ENCODE measurements at places on chromosomes 12 and 14.

DNA sequence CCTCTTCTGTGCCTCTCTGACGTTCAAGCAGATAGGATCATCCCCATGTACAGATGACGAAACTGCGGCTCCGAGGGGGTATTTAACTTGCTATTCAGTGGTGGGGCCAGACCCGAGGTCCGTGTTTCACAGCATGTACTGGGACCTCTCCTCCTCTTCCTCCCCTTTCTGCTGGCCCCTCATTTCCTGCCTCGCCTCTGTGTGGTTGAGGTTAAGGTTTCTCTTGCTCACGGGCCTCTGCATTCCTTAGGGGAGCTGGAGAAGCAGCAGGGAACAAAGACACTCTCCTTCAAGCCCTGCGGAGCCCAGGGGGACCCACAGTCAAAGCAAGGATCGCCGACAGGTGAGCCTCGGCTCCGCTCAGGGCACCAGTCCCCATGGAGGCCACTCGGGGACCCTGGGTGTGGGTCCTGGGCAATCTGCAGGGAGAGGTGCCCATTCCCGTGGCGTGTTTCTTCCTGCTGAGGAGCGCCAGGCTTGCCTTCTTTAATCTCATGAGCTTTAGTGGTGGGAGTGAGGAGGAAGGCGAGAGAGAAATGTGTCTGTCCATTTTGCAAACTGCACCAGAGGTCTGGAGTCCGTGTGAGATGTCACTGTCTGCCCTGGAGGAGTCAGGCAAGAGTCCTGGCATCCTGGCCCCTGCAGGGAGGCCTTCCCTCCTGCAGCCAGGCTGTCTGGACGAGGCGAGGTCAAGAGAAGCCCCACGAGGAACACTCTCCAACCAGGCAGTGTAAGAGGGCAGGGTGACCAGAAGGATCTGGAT lies 45.0 kb downstream of the SLC6A12 start:
- no peak for DNase-seq

- no peak for DNase-seq
Measured at GRCh38 chr12:85007836-85008235, 28.2 kb downstream of the TSPAN19 start.

- DNase-seq = no peak
Measured at GRCh38 chr12:3311027-3311402, 180.0 kb upstream of the PRMT8 start.

GRCh38 chr14:33490555-33490954 lies 460.3 kb downstream of the EGLN3 start:
- DNase-seq = no peak

DNA sequence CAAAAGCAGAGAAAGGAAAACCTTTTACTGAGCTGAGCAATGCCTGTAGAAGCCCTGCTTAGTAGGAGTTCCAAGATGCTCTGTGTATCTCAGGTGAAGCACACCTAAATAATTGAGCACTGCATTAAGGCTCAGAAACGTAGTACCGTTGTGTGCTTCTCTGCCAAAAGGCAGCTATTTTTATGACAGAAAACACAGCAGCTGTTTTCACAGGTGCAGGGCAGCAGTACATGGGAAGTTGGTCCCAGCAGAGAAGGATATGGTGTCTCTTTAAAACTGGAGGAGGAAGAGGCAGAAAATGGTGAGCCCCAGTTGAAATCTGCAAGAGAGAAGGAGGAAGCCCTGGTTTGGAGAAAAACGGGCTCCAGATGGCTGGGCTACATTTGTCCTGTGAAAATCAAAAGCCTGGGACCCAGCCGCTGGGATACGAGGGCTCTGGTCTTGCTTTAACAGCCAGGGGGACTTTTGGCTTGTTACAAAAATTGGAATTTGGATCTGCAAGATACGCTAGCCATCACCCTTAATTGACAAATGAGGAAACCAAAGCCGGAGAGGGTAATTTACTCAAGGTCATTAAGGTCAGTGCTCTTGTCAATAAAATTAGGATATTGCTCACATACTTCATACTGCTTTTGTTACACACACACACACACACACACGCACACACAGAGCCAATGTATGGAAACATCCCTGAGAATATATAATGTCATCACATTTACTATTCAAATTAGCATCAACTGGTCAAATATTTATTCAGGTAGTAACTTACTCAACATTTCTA lies 27.3 kb downstream of the SPRING1 start:
- DNase-seq = no peak

DNA sequence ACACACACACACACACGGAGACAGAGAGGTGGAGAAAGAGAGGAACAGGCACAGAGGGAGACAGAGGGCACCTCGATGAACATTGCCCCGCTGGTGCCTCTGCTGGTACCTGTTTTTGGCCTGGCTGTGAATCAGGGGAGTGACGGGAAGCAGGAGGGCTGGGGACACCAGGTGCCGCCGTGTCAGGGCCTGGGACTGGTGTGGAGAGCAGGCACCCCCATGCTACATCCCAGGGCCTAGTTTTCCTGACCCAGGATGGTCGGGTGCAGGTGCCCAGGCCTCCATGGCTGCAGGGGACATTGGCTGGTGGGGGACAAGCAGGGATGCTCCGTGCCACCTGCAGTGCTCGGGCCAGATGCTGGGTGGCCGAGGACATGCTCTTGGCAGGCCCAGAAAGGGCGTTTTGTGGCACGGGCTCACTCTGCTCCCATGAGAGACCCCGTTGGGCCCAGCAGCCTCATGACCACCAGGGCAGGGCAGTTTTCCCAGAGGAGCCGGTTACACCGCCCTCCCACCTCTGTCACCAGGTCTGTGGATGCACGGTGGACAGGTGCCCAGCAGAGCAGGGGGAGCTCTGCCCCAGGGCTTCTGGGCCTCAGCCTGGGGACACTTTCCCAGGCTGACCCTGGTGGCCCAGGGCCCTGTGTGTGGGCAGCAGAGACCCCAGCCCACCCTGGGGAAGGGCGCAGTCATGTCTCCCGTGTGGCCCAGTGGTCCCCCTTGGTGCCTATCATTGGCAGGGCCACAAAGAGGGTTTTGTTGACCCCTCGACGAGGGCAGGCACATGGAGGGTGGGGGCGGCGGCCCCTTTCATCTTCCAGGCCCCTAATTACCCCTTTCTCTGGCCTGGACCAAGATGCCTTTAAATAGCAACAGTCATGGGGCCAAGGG lies 207.5 kb upstream of the RTL1 start:
- no peak for DNase-seq

DNA sequence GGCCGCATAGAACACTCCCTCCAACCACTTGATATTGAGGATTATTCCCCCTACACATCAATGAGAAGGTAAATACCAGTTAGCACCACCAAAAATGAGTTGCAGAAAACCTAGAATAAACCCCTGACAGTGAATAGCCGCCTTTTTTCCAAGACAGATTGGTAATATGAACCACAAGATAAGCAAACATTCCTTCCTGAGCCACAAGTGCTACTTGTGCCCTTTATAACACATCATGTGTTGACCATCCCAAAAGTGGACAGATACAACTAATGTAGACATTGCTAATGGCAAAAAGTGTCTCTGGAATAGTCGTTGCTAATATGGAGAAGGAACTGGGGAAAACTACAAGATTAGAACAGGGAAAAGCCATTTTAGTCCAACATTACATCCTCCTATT lies 17.2 kb downstream of the NOXRED1 start:
- no peak for DNase-seq

GRCh38 chr14:68140076-68140741 lies 320.6 kb downstream of the RAD51B start:
- DNase-seq = no peak

DNA sequence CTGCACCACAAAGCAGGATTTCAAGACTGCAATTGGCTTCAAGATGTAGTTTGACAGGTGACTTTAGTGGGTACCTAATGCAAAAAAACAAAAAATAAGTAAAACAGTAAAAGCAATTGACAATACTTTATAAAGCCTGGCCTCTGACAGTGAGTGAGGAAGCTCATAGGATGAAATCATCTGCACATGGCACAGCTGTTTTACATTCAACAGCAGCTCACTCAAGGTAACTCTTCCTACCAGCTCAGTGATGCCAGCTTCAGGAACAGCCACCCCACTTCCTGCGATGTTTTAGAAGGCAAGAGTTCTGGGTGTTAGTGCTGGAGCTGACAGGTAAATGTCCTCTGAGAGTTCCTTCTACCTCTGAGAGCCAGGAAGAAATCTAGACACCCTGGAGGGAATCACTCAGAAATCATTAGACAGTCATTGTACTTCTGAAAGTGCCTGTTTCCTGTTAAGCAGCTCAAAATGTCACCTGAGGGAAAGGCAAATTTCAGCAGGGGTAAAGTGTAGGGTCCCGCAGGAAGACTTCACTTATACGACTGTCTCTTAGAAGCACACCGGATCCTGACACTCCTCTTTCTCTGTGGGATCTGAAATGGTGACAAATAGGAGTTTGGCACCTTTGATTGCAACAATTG lies 99.9 kb downstream of the FOXN3 start:
- DNase-seq = peak; percentile 24

DNA sequence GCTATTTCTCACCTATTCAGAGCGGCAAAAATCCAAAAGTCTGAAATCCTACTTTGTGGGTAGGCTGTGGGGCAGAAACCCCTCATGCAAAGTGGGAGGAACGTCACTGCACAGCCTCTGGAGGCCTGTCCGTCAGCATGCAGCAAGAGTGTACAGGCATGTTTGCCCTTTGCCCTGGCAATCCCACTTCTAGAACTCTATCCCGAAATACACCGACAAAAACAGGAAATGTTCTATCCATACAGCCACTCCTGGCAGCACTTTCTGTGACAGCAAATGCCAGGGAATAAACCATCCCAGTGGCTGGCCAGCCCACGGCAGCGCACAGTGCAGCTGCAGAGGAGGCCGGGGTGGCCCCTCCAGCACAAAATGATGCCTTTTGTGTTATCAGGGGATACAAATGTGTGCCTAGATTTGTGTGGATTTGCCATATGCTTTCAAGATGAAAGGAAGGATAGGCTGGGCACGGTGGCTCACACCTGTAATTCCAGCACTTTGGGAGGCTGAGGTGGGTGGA lies 39.7 kb downstream of the AMN start:
- no peak for DNase-seq

- DNase-seq = no peak
Measured at GRCh38 chr14:20659813-20660395, 18.4 kb upstream of the OR6S1 start.

DNA sequence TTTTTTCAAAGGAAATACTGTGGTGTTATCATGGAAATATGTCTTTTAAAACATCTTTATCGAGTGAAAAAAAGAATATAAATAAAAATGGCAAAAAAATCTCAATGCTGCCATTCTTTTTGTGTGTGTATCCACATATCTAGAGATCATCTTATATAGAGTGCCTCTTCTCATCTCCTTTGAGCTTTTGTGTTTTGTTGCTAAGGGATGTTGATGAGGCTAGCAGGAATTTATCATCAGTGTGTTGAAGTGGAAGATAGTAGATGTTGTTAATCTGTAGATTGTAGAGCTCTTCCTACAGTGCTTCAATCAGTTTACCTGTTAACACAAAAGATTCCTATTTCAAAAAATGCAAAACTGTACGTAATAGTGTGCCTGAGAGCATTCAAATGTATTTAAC lies 1738.0 kb upstream of the SEL1L start:
- no peak for DNase-seq

DNA sequence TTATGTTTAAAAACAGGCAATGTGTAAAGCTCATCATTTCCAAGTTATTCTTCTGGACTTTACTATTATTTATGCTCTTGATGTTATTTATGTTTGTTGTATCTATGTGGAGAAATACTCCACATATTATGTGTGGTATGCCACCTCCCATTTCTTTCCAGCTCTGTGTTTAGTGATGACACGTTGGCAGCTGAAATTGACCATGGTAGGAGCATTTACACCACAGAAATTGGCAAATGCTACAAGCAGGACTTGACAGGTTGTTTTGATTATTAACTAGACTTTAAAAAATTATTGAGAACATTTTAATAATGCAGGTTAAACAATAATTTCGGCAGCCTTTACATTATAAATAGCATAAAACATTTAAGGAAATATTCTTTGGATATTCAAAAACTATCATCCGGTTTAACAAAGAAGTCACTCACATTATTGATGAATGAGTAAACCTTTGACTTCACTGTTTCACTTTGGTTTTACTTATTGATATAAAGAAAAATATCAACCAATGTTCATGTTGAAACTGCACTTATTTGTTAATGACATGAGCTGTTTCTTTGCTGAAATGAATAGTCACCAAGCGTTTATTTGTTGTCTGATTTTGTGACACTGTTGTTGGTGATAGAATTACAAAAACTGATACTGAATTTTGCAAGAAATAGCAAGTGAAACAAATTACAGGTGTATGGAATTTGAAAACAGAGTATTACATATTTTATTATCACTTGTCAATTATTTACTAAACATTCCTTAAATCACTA lies 76.8 kb downstream of the HMGA2 start:
- DNase-seq = no peak

- no peak for DNase-seq
Measured at GRCh38 chr14:97282210-97283004, 485.2 kb downstream of the VRK1 start.

DNA sequence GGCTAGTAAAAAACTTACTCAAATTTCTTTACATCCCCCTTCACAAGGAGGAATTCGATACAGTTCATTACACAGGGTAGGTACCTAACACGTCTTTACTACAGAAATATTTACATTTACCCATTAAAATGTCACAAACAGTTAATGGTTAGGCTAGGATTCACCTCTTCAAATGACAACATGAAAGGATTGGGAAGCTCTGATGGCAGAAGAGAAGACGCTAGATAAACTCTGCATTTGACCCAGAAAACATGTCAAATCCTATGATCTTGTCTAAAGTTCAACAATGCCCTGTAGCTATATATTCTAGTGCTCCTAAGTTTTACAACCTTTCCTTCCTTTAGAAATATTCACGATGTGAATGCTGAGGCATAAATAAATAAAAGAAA lies 64.8 kb downstream of the DENND5B start:
- no peak for DNase-seq

DNA sequence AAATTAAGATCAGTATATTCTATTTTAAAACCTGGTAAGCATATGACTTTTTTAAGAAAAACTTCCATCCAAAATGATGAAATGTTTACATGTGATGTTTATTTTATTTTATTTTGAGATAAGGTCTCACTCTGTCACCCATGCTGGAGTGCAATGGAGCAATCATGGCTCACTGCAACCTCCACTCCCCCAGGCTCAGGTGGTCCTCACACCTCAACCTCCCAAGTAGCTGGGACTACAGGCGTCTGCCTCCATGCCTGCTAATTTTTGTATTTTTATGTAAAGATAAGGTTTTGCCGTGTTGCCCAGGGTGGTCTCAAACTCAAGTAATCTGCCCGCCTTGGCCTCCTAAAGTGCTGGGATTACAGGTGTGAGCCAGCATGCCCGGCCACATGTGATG lies 141.8 kb downstream of the ZFP36L1 start:
- DNase-seq = no peak

DNA sequence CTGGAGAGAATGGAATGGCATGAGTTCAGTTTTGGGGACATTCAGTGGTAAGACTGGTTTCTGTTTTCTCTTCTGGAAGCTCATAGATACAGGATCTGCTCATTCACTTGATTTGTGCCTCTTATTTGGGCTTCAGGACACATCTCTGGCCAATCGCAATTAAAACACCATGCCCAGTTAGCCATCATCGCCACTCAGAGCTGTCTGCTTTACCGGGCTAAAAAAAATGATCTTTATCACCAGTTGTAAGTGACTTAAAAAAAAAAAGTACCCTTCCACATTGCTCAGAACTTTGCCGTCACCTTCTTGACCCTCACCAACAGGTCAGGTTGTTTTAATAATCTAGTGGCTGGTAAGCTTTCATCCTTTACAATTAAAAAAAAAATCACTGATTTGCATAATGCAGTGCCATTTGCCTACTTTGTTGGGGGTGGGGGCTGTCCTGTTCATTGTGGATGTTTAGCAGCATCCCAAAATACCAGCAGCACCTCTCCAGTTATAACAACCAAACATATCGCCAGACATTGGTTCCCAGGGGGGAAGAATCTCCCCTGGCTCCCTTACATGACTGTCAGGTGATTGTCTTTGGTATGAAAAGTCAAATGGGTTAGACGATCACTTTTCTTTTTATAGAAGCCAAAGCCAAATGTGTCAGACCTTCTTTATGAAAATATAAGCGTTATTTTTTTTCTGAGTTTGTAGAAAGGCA lies 150.1 kb downstream of the PRKCH start:
- DNase-seq = no peak

All from suppressor macrophage (primary cell).